ENCODE measurements at places on chromosomes 6 and 20.

GRCh38 chr20:58693226-58694006, 816 bp downstream of the NPEPL1 start:
- DNase-seq, result no peak

DNA sequence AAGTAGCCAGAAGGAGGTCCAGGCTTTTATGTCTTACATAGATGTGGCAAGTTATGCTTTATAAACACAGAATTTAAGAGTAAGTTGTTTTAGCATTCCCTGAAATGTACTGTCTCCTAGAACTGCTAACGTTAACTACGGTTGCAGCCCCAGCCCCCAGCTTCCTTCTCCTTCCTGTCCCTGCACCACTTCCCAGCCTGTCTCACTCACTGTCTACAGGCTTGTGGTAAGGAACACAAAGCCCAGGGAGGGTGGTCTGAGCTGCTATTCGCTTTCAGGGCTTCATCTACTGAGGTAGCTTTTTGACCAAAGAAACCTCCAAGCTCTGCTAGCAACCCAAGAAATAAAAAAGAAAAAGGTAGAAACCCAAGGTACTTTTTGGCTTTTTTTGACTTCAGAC, 35.9 kb downstream of the PCSK2 start:
- no peak for DNase-seq

- peak; percentile 42 for DNase-seq
Measured at GRCh38 chr20:25195962-25196785, 662 bp downstream of the ENTPD6 start.

DNA sequence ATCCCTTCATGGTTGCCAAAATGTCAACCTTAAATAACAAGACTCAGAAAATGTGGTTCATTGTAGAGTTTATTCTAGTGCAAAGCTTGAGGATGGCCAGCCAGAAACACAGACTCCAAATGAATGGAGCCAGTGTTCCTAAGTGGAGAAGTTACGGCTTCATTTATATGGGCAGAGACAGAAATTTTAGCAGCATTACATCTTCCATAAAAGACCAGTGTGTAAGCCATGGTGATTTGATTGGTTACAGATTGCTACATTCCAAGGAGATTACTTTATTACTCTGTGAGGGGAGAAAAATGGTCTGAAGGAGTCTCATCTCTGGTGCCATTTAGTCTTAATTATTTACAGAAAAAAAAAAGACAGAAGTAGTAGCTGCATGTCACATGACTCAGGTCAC, 97.8 kb downstream of the OTOR start:
- no peak for DNase-seq

DNA sequence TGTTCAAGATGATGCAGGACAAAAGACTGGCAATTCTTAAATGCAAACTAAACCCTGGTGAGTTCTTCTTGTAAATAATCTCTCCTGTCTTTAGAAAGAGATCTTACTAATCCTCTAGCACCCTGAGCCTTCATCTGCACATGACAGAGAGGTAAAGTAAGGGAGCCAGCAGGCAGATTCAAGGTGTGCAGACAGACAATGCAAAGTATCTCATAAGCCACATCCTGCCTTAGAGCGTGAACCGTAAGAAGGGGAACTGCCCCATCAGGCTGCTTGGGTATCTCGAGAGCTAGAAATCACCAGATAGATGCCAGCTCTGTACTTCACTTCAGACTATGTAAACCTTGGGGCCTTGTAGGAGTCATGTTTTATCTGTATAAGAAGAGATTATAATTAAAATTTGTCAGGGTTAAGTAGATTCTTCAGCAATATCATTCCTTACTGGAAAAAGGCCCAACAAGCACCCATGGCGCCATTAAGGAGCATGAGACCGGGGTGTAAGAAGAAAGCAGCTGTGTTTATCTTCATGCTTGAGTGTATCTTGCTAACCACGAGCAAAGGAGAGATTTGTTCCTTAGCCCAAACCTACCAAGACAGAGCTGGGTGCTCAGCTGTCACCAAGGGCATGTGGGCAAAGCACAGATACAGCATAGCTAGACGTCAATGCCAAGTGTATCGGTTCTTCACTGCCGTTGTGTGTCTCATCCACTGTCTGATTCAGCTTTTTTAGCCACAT, 24.4 kb downstream of the CNR1 start:
- DNase-seq, result no peak

DNA sequence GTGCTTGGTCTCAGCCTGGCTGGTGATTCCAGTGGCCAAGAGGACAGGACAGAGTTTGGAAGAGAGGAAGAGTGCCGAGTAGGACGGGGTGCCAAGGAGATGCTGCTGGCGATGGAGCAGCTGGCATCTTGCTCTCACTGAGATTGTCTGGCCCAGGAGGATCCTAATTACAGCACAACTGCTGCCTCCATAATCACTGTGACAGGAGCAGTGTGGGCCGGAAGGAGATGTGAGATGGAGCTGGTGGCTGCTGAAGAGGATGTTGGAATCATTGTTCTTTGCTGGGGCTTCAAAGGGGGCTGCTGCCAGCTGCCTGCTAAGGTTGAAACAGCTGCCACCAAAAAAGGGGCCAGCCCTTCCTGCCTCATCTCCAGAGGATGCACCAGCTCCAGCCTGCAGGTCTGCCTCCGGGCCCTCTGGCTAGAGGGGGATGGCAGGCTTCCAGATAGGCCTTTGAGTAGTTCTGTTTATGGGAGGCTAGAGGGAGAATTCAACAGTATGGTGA, 214.4 kb downstream of the RNF144B start:
- DNase-seq, result no peak

DNA sequence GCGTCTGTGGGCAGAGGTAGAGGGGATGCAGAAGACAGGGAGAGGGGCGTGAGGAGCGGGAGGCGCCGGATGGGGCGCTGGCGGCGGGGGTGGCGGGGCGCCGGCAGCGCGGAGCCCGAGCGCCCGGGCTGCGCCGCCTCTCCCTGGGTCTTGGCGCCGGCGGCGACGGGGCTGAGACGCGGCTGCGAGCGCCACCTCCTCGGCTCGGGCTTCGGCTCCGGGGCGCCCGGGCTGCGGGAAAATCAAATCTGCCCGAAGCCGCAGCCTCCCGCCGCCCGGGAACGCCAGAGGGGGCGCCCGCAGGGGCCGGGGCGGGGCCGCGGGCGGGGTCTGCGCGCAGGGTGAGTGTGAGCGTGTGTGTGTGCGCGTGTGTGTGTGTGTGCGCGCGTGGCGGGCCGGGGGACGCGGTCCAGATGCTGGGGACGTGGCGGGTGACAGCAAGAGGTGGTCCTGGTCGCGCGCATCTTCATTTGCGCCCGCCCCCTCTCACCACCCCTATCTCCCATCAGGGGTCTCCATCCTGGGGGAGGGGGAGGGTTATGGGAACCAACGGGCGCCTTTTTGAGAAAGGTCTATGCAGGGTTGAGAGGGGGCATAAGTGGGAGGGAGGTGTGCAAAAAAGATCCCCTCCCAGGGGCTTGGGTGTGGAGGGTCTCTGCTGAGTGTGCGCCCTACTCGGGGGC, 646 bp upstream of the CPNE5 start:
- peak; percentile 65 for DNase-seq

GRCh38 chr20:23257848-23258746, 92.5 kb upstream of the NXT1 start:
- no peak for DNase-seq

GRCh38 chr20:58246346-58246745, 17.9 kb upstream of the ANKRD60 start:
- no peak for DNase-seq

DNA sequence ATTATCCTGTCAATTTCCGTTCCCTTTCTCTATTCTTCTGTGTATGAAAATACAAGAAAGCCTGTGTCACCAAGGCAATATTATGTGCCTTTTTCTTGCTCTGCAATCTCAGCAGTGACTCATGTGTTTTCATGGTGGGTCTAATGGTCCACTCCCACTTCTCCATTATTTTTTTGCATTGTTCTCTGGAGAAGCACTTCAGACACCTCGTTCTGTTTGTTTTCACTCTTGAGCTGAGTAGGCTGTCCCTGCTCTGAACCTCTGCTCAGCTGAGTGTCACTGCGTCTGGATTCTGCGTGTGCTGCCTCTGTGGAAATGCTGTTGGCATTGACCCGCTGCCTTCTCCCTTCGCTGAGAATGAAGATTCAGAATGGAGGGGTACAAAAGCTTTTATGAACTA, 230.6 kb downstream of the TMEM242 start:
- no peak for DNase-seq

DNA sequence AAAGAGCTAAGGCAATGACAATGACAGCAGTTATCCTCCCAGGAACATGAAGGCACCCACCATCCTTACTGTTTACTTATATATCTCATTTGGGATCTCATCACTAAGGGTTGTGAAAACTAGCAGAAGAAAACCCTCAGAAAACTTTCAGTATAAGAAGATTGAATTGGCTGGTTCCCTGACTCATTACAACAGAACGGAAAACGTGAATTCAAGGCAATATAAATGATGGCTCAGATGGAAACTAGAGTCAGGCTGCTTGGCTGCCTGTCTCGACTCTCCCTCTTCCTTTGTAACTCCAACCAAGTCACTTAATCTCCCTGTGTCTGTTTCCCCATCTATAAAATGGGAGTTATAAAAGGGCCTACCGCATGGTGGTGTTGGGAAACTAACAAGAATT, 387.1 kb upstream of the JARID2 start:
- DNase-seq, result no peak

DNA sequence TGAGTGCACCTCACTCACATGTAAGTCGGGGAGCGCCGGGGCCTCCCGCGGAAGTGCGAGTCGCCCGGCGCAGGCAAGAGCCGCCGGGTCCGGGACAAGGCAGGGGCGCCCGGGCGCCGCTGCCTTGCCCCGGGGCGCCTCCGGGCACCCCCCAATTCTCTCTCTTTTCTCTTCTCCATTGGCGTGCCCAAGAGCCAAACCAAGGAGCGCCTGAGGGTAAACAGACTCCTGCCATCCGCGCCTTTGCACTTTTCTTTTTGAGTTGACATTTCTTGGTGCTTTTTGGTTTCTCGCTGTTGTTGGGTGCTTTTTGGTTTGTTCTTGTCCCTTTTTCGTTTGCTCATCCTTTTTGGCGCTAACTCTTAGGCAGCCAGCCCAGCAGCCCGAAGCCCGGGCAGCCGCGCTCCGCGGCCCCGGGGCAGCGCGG, 36.8 kb downstream of the GNAS start:
- no peak for DNase-seq

DNA sequence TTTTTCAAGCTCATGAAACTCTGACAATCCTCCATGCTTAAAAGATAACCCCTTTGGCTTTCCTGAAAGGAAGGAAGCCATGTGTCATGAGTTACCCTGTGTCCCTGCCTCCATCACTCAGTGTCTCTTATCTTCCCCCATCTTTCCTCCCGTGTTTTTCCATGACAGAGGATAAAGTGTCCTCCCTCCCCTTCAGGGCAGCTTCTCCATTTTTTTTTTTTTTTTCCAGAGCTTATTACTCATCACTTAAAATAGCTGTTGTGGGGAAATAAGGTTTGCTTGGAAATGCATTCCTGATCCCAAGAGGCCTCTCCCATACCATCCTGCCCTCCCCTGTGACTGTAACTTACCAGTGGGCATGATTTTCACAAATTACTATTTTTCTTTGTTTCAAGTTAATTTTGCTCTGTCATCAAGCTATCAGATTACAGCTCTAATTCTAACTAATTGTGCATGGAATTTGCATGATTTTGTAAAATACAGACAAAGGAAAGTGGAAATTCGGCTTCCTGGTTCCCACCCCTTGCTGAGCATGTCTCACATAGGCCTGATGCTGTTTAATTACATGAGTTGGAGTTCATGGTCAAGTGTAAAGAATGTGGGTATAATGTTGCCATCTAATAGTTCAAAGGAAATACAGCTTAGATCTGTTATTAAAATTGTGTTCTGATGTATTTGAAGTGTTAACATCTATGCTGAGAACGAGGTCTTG, 614.5 kb upstream of the FLRT3 start:
- no peak for DNase-seq

- peak; percentile 58 for DNase-seq
Measured at GRCh38 chr20:44644667-44645131, 6.8 kb downstream of the ADA start.

- no peak for DNase-seq
Measured at GRCh38 chr6:16651871-16652270, 109.4 kb downstream of the ATXN1 start.

GRCh38 chr6:87742106-87742505, 40.1 kb upstream of the AKIRIN2 start:
- peak; percentile 57 for DNase-seq

- DNase-seq, result no peak
Measured at GRCh38 chr20:50034567-50035180, 51.9 kb downstream of the SNAI1 start.

DNA sequence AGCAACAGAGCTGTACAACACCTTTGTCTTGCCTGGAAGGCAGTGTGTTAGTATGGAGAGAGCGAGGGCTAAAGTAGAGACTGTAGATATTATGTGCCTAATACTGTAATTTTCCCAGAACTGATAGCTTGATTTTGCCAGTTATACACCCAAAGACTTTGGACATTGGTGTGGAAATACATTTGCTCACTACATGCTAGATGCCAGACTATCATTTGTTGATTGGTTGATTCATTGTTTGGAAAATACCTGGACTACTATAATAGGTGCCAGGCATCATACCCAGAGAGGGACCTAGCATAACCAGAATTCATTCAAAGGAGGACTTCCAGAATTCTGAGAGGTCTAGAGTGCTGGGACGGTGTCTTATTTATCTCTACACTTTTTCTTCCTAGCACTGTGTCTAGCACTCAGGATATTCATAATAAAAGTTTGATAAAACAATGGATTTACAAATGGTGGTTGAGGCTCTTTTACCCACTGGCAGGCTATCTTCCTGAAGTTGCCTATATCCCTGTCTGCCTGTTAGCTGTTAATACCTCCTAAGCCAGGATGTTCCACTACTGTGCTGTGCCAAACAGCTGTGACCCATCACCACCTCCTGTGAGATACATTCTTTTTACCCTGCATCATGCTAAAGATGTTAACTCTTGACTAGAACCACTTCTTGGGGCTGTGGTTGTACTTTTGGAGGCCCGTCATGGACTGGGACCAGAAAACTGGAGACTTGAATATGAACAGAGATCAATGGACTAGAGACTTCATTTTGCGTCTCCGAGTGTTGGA, 72.2 kb upstream of the FUCA2 start:
- DNase-seq, result no peak

DNA sequence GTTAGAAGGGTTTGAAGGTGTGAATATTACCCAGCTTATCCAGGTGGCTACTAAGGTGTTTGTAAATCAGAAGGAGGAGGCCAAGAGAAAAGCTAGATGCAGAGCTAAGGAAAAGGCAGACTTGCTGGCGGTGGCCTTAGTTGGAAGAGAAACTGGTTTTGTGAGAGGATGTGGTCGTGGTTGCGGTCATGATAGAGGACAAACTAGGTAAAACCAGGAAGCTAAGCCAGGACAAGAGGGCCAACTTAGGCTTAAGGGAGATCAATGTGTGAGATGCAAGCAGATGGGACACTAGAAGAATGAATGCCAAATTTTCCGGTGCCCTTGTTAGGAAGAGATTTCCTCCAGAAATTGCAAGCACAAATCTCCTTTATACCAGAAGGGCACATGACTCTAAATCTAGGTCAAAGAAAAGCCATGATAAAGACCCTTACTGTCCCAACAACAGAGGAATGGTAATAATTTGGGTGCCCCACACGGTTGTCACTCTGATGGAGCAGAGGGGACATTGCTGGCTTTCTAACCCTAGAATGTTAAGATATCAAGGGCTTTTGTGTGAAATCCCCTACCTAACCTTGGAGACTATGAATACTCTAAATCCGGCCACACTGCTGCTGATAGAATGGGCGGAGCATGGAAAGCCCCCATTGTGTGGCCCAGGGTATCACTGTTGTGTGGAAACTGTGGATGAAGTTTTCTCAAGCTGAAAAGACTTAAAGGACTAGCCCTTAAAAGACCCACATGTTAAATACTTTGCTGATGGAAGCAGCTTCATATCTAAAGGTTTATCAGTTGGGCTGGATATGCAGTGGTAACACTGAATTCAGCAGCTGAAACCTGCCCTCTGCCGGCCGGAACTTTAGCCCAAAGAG, 7.8 kb downstream of the IL22RA2 start:
- DNase-seq, result peak; percentile 45
